Stimulated activated CD8-positive, alpha-beta memory T cell treated with anti-CD3 and anti-CD28 coated beads, Interleukin-4, amount 100 ng/mL, for 1 hour (primary cell): ENCODE measurements at places on chromosomes 1 and 21.

DNA sequence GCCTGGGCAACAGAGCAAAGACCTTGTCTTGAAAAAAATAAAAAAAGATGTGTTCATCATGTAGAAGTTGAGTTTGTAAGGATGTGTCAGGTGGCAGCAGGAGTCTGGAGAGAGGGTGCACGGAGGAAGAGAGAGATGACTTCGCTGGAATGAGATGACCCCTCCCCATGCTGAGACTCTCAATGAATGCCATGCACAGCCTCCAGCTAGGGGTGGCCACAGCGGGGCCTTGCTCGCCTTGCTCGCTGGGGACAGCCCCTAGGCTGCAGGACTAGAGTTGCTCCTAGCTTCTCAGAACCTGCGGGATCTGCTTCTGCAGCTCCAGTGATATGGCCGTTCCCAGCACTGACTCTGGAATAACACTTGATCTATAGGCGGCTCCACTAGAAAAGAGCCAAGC lies 6.6 kb upstream of the C2CD2 start:
- no peak for DNase-seq

DNA sequence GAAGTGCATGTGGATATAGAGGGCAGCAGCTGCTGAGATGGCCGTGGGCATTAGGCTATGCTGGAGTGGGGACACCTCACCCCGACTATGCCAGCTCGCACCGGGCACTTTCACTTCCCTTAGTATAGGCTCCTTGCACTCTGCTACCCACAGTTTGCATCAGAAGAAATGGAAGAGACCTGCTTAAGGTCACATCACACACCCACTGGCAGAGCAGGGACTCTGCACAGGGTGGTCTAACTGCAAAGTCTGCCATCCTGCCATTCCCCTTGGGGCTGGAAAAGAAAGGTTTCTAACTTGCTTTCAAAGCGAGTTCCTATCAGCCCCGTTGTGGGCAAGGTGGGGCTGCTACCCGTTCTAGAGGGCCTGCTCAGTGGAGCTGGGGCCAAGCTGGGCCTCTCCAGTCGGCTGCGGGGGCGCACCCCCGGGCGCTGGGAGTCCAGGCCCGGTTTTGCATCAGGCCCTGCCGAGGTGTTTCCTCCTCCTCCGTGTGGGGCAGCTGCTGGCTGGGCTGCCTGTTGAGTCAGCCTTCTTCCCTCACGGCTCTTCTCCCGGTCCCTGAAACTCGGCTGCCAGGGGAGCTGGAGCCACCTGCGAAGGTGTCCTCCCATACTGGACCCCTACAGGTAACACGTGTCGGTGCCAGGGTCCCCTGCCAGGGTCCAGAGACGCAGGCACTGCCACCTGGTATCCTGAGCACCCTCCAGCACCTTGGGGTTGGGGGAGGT lies at the start of gene SYTL1:
Gene SYTL1 (plus strand): TSS at position 498 of the 728 bp plus-strand sequence. CDS start 3,313 bp downstream, outside the sequence.
- no peak for DNase-seq

GRCh38 chr1:18929686-18930085 lies 26.8 kb downstream of the IFFO2 start:
- DNase-seq, result no peak

DNA sequence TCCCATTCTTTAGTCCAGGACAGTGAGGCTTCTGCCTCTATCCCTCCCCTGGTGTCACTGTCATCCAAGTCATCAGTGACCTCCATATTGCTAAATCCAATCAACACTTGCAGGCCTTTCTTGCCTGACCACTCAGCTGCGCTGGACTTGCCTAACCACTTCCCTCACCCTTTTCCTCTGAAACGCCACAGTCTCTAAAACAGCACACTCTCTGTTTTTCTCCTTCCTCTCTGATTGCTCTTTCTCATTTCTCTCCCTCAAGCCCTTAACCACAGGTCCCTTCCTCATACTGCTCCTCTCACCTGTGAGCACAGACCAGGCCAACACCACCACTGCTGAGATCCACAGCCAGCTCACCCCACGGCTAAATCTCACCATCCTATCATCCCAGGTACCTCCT lies 17.5 kb downstream of the TAL1 start:
- no peak for DNase-seq

GRCh38 chr1:173603056-173603591 lies at the start of gene SLC9C2:
SLC9C2 (minus strand) TSS chr1:173603072; CDS start chr1:173601776, 1,296 bp downstream.
- DNase-seq, result no peak

- DNase-seq, result no peak
These were observed 14.6 kb downstream of the GTF2B start for GRCh38 chr1:88876573-88877365.

DNA sequence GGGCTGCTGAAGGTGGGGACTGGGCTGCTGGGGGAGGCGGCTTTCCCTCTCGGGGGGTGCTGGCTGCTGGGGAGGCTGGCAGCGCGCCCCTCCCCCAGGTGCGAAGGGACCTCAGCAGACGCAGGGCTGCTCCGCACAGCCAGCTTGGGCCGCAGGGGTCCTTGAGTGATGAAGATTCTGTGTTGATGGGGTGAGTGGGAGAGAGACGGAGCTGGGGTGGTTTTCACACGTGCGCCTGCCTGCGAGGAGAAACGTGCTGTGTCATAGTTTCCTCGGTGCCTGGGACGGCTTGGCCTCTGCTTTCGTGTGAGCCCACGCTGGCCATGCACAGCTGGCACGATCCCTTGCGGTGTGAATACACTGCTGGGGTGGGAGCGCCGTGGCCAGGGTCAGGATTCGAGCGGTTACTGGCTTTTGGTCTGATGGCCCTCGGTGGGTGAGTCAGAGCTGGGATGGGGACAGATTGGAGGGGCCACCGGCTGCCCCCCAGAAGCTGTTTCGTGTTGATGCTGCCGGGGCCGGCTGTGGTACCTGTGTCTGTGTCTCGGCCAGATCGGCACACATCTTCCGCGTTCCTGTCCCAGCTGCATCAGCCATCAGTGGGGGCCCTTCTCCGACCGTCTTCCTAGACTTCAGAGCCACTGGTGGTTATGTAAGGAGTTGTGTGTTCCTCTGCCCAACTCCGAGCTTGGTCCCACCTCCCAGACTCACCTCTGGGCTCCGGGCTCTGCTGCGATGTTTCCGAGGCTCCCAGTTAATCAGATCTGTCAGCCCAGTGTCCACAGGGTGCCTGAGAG lies 24.9 kb downstream of the PRKCZ start:
- no peak for DNase-seq

DNA sequence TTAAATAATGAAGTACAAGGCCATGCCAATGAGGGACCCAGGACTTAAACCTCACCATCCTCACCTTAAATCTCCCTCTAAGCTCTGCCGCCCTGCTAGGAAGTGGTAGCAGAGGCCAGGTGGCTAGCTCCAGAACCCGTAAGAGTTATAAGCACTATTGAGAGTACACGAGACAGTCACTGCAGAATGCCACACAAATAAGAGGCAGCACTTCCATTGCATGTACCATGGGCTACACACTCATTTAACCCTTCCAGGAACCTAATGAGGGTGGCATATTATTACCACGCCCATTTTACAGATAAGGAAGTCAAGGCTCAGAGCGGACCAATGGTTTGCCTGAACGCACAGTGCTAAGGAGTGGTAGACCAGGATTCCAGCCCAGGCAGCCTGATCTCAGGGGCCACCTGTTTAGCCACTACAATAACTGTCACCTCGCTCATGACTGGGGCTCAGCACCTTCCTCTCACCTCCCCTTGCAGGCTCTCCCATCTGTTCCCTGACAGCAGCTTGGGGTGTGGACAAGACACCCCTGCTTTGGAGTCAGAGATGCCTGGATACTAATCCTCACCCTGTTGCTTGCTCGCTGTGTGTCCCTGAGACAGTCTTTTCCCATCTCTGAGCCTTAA lies 54.8 kb upstream of the ID3 start:
- DNase-seq, result no peak

DNA sequence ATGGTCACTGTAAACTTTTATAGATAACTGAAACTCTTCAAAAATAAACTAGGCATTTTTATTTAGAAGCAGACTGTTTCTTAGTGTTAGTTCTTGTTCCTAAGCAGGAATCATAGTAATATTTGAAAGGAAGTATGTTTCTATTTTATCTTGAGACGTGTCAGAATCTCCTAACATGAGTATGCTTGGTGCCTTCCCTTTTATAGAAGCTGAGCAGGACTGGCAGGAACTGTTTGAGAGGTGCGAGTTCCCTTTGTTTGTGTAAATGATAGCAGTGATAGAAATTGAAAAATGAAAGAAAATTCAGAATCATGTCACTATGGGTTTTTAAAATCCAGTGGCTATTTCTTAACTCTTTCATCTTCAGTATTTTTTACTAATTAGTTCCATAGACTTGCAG lies 56.9 kb downstream of the LRRC8D start:
- DNase-seq, result no peak

- no peak for DNase-seq
These were observed 1.4 kb upstream of the KRTAP10-4 start for GRCh38 chr21:44571844-44572782.

GRCh38 chr1:164325786-164326185 lies 233.2 kb upstream of the PBX1 start:
- no peak for DNase-seq

DNA sequence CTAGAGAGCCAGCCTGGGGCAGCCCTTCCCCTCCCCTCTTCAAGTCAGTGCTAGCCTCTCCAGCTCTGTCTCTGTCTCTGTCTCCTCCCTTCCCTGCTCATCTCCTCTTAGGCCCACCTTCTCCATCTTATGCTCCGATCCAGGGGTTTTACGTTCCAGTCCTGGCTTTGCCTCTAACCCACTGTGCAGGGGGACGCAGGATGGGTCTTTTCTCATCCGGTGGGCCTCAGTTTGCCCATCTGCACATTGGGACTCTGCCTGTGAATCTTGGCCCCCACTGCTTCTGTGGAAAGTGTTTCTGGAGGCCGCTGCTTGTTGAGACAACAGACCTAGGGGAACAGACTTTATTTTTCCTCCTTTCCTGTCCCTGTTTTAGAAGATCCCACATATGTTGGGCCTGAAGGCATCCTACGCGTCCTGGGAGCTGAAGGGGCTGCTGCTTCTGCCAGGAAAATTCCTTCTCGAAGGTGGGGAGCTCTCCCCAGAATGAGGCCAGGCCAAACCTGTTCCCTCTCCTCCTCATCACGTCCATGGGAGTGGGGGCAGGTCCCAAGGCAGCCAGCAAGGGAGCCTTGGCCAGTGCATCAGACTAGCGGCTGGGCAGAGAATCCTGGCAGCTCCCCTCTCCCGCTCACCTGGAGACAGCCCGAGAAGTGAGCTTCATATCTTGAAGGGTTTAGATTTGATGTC lies 99.5 kb upstream of the CSF3R start:
- DNase-seq, result no peak

DNA sequence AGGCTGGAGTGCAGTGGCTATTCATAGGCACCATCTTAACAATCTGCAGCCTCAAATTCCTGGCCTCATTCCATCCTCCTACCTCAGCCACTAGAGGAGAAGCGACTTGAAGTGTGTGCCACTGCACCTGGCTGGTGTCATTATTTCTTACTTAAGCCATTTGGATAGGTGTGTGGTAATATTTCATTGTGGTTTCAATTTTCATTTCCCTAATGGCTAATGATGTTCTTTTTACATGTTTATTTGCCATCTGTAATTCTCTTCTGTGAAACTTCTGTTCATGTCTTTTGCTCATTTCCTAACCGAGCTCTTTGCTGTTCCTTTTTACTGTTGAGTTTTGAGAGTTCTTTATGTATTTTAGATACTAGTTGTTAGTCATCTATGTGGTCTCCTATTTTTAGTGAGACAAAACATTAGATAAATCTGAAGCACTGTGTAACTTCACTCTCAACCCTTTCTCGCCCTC lies 66.8 kb downstream of the SLC27A3 start:
- DNase-seq, result no peak

GRCh38 chr1:190176776-190177175 lies 300.9 kb downstream of the BRINP3 start:
- DNase-seq, result no peak

GRCh38 chr1:161215076-161215475 lies at the start of gene FCER1G:
FCER1G (plus strand) TSS chr1:161215295; CDS start chr1:161215322, 27 bp downstream.
- no peak for DNase-seq

GRCh38 chr1:231217056-231217455 lies 24.0 kb upstream of the GNPAT start:
- DNase-seq, result no peak

- no peak for DNase-seq
These were observed 519.2 kb downstream of the KIF26B start for GRCh38 chr1:245673881-245674414.
